NCI-H1694 treated with DMSO at 0.1 percent for 48 hours (cell line): ENCODE measurements at places on chromosomes 7 and 10.

GRCh38 chr7:104980841-104981671 lies 32.9 kb upstream of the KMT2E start:
- peak; percentile 78 for DNase-seq

DNA sequence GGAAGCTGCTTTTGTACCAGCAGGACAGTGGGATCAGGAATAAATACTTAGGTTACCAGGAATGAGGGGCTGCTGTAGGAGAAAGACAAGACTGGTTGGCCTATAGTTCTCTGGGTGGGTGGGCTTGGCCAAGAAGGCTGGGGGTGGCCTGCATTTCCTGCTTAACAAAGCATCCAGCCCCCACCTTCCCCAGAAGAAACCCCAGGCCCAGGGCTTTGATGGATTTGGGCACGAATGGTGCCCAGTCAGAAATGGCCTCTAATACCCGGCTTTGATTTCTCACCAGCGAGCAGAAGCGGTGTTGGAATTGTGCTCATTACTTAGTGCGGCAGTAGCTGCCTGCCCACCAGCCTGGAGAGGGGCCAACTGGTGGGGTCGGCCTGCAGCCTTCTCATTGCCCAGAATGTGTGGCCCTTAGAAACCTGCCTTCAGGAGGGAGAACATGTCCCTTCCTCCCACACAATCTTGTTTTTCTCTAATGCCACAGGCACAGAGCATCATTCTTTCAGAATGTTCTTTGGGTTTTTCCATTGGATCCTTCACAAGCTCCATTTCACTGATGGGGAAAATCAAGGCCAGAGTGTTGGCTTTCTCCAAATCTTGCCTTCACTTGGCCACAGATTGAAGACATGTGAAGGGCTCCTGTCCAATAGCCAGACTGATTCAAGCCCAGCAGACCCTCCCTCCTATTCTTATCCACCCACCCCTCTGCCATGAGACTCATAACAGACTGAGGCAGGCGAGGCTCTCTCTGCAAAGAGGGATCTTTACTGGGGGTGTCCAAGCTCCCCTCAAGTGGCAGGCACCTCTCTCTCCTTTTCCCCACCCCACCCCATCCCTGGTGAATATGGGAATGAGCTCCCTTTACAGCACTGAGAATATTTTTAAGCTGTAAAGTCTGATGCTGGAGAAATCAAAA lies 2.5 kb downstream of the UNC5B start:
- no peak for DNase-seq

- no peak for DNase-seq
Measured at GRCh38 chr7:17907014-17907413, 33.3 kb downstream of the SNX13 start.

GRCh38 chr7:91247500-91247899 lies 16.7 kb upstream of the FZD1 start:
- no peak for DNase-seq

- no peak for DNase-seq
Measured at GRCh38 chr7:106486331-106486730, 174.6 kb downstream of the CCDC71L start.

GRCh38 chr10:121644501-121644900 lies 46.3 kb upstream of the FGFR2 start:
- DNase-seq, result no peak

GRCh38 chr7:13946181-13946580 lies 43.3 kb downstream of the ETV1 start:
- no peak for DNase-seq

DNA sequence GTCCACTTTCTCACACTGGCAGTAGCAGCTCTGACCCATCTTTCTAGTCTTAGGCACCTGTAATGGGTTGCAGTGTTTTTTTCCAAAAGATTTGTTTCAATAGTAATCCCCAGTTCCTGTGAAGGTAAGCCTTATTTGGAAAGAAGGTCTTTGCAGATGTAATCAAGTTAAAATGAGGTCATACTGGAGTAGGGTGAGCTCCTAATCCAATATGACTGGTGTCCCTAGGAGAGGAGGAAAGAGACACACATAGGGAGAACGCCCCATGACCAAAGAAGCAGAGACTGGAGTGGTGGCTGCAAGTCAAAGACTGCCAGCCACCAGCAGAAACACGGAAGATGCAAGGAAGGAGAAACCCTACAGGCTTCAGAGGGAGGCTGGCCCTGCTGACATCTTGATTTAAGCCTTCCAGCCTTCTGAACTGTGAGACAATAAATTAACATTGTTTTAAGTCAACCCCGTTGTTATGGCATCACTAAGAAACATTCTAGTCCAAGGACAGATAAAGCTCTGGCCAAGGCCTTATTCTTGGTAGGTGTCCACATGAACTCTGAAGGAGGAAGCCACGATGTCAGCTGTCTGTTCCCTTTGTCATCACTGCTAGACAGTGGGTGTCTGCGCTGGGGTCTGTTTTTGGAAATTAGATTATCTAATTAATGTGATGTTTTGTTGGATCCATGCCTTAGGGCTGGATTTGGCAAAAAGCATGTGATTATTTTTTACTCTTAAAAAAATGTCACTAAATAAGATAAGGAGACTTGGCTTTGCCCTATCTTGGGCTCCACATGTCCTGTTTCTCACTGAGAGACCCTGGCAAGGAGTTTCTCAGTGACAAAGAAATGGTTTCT lies 214.9 kb downstream of the KCNMA1 start:
- no peak for DNase-seq

- no peak for DNase-seq
Measured at GRCh38 chr10:133170092-133170491, 10.1 kb downstream of the KNDC1 start.

GRCh38 chr7:44183386-44183785 lies 5.9 kb downstream of the GCK start:
- no peak for DNase-seq

- DNase-seq, result no peak
Measured at GRCh38 chr7:2811476-2812113, 32.5 kb downstream of the GNA12 start.

DNA sequence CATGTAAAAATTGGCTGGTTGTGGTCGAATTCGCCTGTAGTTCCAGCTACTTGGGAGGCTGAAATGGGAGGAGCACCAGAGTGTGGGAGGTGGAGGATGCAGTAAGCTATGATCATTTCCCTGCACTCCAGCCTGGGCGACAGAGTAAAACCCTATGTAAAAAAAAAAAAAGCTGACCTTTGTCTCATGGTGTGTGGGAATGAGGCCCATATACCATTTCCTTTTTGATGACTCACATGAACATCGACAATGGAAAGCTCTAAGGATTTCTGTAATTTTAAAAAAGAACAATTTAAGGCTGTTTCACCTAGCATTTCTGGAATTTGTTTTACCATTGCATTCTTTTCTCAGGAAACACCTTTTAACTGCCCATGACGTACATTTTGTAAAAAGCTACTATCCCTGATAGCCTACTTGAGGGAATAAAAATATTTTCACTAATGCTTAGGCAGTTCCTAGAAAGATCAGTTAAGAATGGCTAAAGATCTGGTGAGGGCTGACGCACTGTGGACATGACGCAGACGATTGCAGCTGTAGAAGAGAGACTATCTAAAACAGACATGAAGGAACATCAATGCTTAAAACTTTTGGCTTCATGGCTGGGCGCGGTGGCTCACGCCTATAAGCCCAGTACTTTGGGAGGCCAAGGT lies 400.6 kb upstream of the IGFBP3 start:
- no peak for DNase-seq

- DNase-seq, result no peak
Measured at GRCh38 chr7:81810476-81811155, 40.8 kb upstream of the HGF start.

GRCh38 chr10:23864631-23865147 lies 344.2 kb upstream of the KIAA1217 start:
- DNase-seq, result no peak

- no peak for DNase-seq
Measured at GRCh38 chr10:132912713-132913558, 29.4 kb downstream of the CFAP46 start.

GRCh38 chr7:124101173-124101768 lies 68.4 kb upstream of the TMEM229A start:
- DNase-seq, result peak; percentile 48

GRCh38 chr7:22288202-22288601 lies 68.8 kb downstream of the RAPGEF5 start:
- no peak for DNase-seq

- no peak for DNase-seq
Measured at GRCh38 chr10:31939797-31940708, 11.4 kb upstream of the ARHGAP12 start.
